Activated CD4-positive, alpha-beta T cell treated with anti-CD3 and anti-CD28 coated beads, Interleukin-2, amount 10 ng/mL, durations not matched to agents 7 days and 5 days (primary cell): ENCODE measurements at places on chromosomes 1 and 21. TPM values are rescaled to one million over a fixed set of nuclear protein-coding genes. Genes with fewer than 3 reads are reported as not detected.

The HSD3B2 gene
- total RNA-seq, result not detected

The CCDC30 gene
- 2.2 TPM for total RNA-seq

The EFNA1 gene
- total RNA-seq, result not detected

The OR2T1 gene
- total RNA-seq, result not detected

The CRABP2 gene
- total RNA-seq, result 1.1 TPM

The UTS2 gene
- total RNA-seq, result not detected

GRCh38 chr1:20792196-20792595 lies 5.1 kb upstream of the HP1BP3 start:
- H3K36me3 ChIP-seq, result peaks cover 2% of the 10 kb centered on the region
- no peak for DNase-seq
- H3K27me3 ChIP-seq, result peaks cover 2% of the 10 kb centered on the region

- H3K36me3 ChIP-seq, result peaks cover 58% of the 10 kb centered on the region
- H3K4me3 ChIP-seq, result no peak overlapping the region
- H3K4me1 ChIP-seq, result peaks cover 20% of the 10 kb centered on the region
- no peak overlapping the region for H3K27ac ChIP-seq
These were observed 99.0 kb downstream of the SLC45A1 start for GRCh38 chr1:8416881-8417280.

DNA sequence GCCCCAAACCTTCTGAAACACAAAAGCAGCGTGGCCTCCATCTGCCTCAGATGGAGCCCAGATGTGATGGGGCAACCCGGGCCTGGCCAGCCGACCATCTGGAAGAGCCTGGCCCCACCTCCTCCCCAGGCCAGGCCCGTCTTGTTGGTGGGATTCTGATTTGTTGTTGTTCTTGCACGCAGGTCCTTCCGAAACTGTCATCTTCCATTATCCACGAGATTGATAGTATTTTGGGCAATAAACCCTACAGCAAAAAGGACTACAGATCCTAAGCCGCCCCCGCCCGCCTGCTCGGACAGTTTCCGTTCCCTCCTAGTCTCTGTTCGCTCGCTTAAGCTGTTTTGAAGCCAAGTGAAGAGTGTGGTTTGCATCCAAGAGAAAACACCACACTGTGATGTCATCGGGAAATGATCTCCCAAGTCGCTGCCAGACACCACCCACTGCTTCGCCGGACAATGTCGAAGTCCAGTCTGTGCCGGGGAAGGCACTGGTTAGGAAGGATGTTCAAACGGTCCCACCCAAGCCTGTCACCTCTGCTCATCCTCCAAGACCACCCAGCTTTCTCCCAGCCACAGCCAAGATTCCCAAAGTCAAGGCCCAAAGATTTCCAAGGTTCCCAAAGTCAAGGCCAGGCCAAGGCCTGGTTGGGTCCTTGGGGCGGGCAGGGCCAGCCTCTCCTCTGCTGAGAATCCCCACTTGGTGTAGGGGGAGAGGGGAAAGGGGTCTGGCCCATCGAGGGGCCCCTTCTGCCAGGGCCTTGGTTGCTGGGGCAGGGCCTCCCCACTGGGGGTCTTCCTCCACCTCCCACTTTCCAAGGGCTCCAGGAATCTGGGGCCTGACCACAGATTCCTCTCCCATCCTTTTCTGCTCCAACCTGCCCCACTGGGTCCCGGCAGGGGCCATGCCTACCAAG lies 52.9 kb downstream of the KCNAB2 start:
- H3K27ac ChIP-seq, result no peak overlapping the region
- no peak overlapping the region for H3K4me3 ChIP-seq
- no peaks in the 10 kb centered on the region for H3K27me3 ChIP-seq
- H3K36me3 ChIP-seq, result peaks cover 16% of the 10 kb centered on the region
- DNase-seq, result no peak
- no peaks in the 10 kb centered on the region for H3K4me1 ChIP-seq

DNA sequence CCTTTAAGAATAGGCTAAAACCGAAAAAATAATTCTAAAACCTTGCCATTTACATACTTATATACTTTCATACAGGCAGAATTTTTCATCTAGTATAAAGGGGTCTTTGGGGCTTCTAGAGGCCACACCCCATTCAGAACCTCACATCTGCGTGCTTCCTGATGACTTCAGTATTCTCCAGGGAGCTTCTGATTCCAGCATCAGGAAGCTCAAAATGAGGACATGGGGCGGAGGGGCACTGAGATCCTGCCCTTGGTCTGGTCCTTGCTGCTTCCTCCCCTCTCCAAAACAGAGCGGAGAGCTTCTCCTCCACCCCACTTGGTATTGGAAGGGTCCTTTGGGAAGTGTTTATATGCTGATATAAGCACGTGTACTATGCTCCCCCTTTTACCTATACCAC lies 13.8 kb downstream of the PAX7 start:
- H3K27ac ChIP-seq, result no peak overlapping the region
- DNase-seq, result no peak
- H3K4me1 ChIP-seq, result peaks cover 8% of the 10 kb centered on the region
- H3K4me3 ChIP-seq, result no peak overlapping the region
- H3K36me3 ChIP-seq, result no peaks in the 10 kb centered on the region

DNA sequence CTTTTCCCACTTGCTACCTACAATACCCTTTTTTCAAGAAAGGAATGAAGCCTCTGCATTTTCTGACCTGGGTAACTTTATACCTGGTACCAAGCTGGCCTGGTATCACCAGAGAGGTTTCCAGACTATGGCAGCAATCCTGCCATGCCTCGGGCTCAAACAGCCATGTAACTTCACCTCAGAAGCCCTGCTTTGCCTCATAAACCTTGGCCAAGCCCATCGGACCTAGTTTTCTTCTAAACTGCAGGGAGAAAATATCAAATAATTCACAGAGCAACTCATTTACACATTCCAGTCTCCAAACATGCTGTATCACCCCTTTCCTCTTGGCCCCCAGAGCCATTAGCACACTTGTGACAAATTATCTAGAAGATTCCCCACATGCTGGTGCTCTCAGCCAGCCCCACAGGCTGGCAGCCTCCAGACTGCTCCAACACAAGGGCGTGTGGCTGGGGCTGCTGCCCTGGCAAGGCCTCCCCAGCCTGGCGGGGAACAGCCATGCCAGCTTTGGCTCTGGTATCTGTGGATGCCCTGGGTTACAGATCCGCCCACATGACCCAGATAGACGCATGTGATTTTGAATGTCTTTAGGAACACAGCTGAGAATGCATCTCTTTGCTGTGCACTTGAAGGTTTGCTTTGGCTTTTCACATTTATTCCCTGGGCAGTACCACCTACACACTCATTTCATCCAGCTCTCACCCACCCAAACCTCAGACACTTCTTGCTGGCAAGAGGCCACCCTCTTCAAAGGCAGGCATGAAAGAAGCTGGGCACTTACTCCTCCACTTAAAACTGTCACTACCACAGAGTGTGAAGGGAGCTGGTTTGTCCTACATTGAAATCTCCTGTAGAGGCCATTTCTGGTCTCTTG lies 70.0 kb upstream of the BCAR3 start:
- H3K27ac ChIP-seq, result no peak overlapping the region
- no peak for DNase-seq
- H3K4me1 ChIP-seq, result peaks cover 25% of the 10 kb centered on the region
- H3K27me3 ChIP-seq, result peaks cover 3% of the 10 kb centered on the region
- H3K4me3 ChIP-seq, result no peak overlapping the region

DNA sequence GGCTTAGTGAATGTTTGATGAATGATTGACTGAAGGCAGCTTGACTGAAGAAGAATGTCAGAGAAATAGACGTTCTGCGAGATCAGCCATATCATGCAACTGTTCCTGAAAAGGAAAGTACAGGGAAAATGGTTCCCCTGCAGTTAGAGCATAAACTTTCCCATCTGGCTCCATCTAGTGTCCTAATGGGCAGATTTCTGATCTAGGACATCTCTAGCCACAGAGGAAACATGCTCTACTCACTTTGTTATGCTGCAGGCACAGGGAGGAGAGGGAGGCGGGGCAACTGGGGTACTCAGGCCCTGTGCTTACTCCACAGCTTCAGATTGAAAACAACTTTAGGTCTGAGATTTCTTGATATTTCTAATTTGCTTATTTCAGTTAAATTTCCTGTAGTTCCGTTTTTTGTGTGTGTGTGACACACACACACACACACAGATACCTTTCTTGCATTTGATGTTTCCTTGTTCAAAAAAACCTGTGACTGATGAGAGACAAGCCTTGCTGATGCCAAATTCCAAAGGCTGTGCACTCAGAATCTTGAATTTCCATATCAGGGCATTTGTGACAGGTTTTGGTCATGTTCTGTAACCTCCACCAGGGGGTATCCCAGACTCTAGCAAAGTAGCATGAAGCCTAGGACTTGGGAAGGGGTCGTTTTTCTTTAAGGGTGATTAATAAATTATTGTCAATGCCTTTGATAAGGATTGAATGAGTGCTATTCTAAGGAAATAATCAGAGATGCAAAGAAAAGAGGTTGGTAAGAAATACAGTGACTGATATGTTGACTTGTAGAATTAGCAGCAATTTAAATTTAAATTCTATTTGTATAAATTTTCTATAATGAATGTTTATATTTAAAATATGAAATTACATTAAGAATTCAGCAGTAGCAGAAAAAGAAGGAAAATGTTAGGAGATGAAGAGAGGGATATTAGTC lies 139.7 kb upstream of the BEND5 start:
- DNase-seq, result no peak
- no peaks in the 10 kb centered on the region for H3K4me1 ChIP-seq
- H3K27ac ChIP-seq, result no peak overlapping the region
- no peaks in the 10 kb centered on the region for H3K27me3 ChIP-seq
- no peaks in the 10 kb centered on the region for H3K36me3 ChIP-seq

GRCh38 chr1:35577071-35577998 lies 4.2 kb downstream of the TFAP2E start:
- H3K36me3 ChIP-seq, result peaks cover 5% of the 10 kb centered on the region
- peaks cover 21% of the 10 kb centered on the region for H3K27me3 ChIP-seq
- DNase-seq, result peak; percentile 78
- H3K4me3 ChIP-seq, result peak overlapping the region; percentile 70
- peaks cover 29% of the 10 kb centered on the region for H3K4me1 ChIP-seq

GRCh38 chr1:57553666-57554065 lies 129.8 kb upstream of the DAB1 start:
- DNase-seq, result no peak
- H3K4me3 ChIP-seq, result no peak overlapping the region
- no peak overlapping the region for H3K27ac ChIP-seq
- no peaks in the 10 kb centered on the region for H3K4me1 ChIP-seq
- no peaks in the 10 kb centered on the region for H3K27me3 ChIP-seq
- no peaks in the 10 kb centered on the region for H3K36me3 ChIP-seq

DNA sequence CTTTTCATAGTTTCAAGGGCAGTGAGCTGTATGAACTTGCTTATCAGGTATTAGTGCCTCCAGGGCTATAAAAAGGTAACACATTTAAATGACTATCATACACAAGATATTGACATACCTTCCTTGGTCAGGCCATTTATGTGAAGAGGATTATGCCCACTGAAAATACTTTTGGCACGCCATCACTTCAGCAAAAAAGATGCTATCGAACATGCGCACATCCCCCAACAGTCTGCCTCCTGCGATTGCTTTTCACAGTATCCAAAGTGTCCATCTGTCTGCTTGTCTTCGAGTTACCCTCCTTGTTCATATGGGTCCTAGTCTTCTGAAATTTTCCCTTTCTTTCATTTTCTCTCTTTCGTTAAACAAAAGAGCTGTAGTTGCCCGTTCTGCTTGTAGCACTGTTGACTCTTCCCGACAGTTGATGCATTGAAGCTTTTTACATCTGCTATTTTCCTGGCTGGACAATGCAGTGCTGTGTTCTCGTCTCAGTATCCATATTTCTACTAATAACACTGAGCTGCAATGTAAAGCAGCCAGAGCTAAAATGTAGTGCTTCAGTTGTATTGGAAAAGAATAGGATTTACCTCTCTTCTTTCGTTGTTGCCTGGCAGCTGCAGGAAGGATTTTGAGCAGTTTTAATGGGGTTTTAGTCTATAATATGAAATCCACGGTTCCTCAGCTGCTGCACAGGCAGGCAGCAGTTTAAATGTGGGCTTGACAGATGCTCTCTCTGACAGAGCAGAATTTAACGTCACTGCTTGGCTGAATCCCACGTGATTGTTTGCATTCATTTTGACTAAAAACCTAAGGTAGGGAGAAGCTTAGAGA lies at the start of gene B3GALT2:
Gene B3GALT2 (minus strand): TSS at position 713 of the 831 bp plus-strand sequence. CDS start 5,051 bp downstream, outside the sequence.
- peak; percentile 26 for DNase-seq
- no peaks in the 10 kb centered on the region for H3K27me3 ChIP-seq

DNA sequence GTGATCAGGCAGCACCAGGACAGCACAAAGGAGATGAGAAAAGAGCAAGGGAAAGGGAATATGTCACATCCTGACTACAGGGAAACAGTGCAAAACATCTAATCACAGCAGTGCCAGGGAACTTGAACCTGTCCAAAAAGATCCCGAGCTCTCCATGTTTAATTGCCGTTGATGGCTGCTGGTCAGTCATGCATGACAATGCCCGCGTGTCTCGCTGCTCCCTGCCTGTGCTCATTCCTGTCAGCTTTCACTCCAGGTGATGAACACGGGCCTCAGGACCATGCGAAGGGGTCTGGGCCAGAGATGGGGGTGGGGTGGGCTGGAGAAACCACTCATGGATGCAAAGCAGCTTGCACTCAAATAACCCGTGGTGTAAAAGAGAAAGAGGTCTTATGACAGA lies 287.0 kb downstream of the GPATCH2 start:
- no peaks in the 10 kb centered on the region for H3K4me1 ChIP-seq
- H3K27ac ChIP-seq, result no peak overlapping the region
- no peaks in the 10 kb centered on the region for H3K27me3 ChIP-seq
- no peaks in the 10 kb centered on the region for H3K36me3 ChIP-seq
- DNase-seq, result no peak

DNA sequence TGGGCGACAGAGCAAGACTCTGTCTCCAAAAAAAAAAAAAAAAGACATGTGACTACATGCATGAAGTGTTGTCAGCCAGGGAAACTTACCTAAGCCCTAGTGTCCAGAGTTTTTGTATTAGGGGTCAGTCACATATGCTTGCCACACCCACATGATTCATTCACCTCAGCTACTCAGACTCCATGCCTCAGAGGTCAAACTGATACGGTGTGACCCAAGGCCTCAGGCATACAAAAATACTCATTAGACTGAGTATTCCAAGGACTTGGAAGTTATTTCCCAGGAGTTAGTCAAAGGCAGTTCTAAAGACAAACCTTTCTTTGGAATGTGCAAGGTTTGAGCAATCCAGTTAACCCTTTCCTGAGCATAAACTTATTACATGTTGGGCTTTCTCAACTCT lies 6.3 kb upstream of the TRIM33 start:
- H3K27me3 ChIP-seq, result peaks cover 12% of the 10 kb centered on the region
- H3K36me3 ChIP-seq, result peaks cover 2% of the 10 kb centered on the region
- H3K4me3 ChIP-seq, result no peak overlapping the region
- DNase-seq, result no peak

GRCh38 chr1:40837601-40838000 lies 24.6 kb downstream of the CITED4 start:
- no peaks in the 10 kb centered on the region for H3K27me3 ChIP-seq
- no peak overlapping the region for H3K27ac ChIP-seq
- no peak for DNase-seq
- no peak overlapping the region for H3K4me3 ChIP-seq
- H3K4me1 ChIP-seq, result peaks cover 26% of the 10 kb centered on the region

DNA sequence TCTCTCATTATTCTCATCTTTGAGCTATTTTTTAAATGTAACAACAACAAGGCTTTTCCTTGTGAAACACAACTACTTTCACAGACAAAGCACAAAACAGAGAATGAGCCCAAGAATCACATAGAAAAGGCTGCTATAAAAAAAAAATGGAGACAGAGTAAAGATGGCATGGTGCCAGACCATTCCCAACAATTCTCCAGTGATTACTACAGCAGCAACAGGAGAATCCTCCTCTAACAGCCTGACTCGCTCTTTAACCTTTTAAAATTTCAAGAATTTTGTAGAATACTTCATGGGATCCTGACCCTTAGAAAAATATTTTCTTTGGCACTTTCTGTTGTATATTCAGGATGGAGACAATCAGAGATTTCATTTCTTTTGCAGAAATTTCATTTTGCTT lies 3.8 kb upstream of the BCAS2 start:
- peaks cover 7% of the 10 kb centered on the region for H3K27me3 ChIP-seq
- H3K36me3 ChIP-seq, result peaks cover 7% of the 10 kb centered on the region
- no peak for DNase-seq
